Stimulated activated CD4-positive, alpha-beta T cell treated with anti-CD3 and anti-CD28 coated beads, Interleukin-12 subunit alpha, Interleukin-12 subunit beta, amount 100 ng/mL, for 48 hours (primary cell): ENCODE measurements at places on chromosomes 5 and 9.

DNA sequence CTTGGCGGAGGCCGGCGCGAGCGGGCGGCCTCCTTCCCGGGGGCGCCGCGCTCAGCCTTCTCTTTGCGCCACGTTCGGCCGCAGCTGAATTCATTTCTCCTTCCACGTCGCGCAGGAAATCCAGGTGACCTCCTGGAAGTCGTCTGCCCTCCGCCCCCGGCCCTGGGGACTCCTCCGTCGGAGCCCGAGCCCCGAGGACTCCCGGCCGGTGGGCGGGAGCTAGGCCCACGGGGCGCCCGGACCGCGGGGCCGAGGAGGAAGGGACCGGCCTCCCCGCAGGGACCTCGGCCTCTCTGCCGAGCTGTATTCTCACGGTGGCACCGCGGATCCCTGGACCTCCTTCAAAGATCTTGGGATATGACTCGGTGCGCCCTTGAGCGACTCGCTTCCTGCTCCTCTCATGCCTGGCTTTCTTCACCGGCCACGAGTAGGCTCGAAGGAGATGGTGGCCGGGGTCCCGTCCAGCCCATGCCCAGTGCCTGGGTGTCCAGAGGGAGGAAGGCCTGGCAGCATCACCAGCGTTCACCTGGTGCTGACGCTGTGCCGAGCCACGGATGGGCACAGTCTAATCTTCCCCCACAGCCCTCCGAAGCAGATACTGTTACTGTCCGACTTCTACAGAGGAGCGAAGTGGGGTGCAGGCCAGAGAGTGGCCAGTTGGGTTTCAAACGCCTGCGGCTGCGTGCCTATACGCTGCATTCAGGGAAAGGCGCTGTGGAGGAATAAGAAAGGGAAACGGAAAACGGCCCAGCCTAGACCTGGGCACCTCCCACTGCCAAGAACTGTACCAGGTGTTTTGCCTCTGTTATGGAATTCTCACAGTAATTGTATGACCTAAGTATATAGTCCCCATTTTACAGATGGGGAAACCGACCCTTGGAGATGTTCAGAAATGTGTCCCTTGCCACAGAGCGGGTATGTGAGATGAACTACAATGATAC is 47.3 kb downstream of the PAX5 start:
- DNase-seq = no peak

- DNase-seq = no peak
Measured at GRCh38 chr5:150309886-150310239, 7.2 kb upstream of the ARSI start.

- no peak for DNase-seq
Measured at GRCh38 chr5:140273401-140273877, 29.5 kb downstream of the PFDN1 start.

GRCh38 chr9:73667749-73668148 is 516.1 kb downstream of the ANXA1 start:
- no peak for DNase-seq

DNA sequence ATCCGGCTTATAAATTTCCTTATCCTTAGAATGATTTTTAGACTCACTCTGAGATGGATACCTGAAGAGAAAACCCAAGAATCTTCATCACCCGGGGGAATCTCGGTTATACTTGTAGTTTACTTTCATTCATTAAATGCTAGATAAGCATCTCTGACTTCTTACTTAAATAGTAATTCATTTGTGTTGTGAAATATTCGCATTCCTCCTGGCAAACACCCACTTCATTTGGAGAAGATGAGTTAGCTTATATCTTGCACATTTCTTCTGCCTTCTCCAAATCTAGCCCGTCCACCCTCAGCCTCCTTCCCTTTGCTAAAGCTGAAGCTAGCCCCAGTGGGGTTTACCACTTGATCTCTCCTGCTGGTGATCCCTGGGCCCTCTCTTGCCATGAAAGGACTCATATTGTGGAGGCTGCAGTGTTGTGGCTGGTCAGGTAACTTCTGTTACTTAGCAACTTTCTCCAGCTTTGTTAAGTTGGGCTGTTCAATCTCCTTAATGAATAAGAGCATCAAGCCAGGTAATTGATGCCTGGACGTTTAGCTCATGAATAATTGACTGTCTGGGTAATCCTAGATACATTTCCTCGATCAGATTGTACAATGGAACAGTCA is 11.3 kb upstream of the POU4F3 start:
- no peak for DNase-seq

GRCh38 chr5:32443541-32444430 is 754 bp downstream of the ZFR start:
- peak; percentile 28 for DNase-seq

- DNase-seq = peak; percentile 53
Measured at GRCh38 chr5:172187118-172188032, 649 bp downstream of the STK10 start.

- no peak for DNase-seq
Measured at GRCh38 chr5:3343211-3343610, 252.4 kb upstream of the IRX1 start.

DNA sequence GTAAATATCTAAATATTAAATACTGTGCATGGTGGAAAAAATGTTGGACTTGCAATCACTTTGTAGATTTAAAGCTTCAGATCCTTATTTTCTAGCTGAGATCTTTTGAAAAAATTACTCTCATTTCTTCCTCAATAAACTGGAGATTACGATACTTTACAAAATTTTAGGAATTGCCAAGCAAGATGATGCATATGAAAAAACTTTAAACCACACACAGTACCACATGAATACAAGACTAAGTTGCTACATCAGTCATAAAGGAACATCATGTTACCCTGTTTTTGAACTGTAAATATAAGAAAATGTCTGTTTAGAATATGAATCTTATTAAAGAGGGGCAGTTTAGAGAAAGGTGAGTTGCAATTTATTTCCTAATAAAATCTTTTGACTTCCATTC is 703.6 kb upstream of the NUDT12 start:
- no peak for DNase-seq

DNA sequence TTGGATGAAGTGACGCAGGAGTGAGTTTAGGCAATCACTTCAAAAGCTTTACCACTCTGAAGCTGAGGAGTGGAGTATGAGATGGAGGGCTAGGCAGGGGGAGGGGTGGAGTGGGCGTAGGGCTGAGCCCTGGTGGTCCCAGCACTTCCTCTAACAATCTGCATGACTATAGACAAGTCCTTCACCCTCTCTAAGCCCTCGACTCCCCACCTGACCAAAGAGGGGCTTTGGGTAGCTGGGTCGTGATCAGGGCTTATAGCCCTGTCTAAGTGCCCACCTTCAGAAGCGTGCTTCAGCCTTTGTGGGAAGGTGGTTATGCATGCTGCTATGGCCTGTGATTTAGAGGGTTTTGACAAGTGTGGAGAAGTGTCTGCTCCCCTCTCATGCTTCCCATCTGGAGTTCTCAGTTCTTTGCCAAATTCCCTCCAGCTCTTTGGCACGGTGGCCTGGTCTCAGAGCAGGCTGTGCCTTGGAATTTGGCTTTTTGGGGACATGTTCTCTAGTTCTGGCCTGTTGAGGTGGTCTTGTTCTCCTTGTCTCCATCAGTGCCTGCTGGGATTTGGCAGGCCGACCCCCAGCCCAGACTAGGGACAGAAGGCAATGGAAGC is 53.0 kb downstream of the ACTBL2 start:
- DNase-seq = no peak

GRCh38 chr9:5857928-5858327 is 25.0 kb upstream of the ERMP1 start:
- DNase-seq = no peak

GRCh38 chr9:76018761-76019160 is 128.3 kb downstream of the PCSK5 start:
- DNase-seq = no peak

- DNase-seq = peak; percentile 80
Measured at GRCh38 chr5:172716796-172717313, 54.1 kb downstream of the DUSP1 start.

GRCh38 chr5:121706686-121707085 is 145.0 kb upstream of the FTMT start:
- DNase-seq = no peak

DNA sequence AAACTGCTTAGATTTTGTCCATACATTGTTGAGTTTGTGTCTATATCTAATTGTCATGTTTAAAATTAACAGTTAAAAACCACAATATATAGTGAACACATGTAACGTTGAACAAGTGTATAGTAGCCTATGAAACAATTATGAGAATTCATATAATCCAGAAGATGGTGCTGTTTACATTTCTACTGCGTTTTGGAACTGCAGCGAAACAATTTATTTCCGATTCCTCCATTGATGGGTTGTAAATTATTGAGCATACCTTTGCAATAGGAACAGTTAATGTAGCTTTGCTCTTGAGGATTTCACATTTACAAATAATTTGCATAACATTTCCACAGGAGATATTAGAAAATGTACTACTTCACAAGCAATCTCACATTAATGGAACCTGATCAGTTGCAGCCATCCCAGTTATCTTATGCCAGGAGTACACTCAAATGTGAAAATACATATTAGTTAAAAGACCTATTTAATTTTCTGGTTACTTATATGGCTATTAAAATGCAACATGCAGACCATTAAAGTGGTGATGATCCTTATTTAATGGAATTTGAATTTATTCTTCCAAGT is 411.8 kb downstream of the CDH10 start:
- no peak for DNase-seq

DNA sequence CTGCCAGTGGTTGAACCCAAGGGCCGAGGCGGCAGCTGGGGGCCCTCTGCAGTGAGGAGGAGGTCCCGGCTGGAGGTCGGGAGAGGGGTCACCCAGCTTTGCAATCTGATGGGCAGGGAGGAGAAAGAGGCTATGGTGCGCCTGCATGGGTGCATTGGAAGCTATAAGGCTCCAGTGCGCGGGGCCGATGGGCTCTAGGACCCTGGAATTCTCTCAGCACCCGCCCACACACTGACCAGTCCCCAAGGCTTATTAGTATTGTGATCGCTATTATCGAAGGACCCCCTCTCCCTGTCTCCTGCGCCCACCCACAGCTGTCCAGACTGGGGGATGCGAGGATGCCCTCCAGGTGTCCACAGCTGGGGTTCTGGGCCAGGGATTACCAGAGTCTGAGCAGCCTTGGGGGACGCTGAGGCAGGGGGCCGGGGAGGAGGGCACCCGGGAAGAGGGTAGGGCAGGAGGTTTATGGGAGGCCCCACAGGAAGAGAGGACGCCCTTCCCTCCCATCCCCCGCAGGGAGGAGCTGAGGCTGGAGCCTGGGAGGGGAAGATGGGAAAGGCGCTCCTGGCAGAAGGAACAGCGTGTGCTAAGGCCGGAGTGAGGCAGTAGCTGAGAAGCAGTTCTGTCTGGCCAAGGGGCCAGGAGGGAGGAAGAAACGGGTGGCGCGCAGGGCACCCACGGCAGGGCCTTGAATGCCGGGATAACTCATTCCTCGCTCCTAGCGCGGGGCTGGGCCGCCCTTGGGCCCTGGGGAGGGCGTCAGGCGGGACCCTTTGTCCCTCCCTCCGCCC is 24.2 kb downstream of the C9orf50 start:
- no peak for DNase-seq
